ENCODE measurements at places on chromosomes 5 and 9.

- no peak for DNase-seq
These were observed 40.5 kb upstream of the KIAA1958 start for GRCh38 chr9:112446080-112446479.

DNA sequence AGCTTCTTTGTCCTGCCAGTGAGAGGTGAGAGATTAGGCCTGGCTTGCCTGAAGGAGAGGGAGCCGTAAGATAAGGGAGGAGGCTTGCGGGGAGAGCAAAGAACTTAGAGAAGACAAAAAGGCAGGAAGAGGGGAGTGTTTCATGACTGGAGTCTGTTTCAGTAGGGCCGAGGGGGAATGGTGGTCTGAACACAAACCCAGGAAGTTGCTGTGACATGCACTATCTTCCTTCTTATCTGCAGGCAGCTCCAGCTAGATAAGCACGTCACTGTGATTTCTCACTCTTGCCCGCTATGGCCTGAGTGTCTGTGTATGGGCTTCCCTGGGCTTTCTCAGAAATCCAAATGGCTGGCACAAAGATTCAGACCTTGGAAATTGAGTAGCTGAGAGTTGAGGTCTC, 307.5 kb upstream of the CLINT1 start:
- no peak for DNase-seq

- DNase-seq = no peak
These were observed 2.0 kb downstream of the CTNNAL1 start for GRCh38 chr9:109011231-109011671.

GRCh38 chr5:171771856-171772255, 13.8 kb upstream of the SMIM23 start:
- DNase-seq = no peak

- DNase-seq = no peak
These were observed 843.7 kb upstream of the WWC1 start for GRCh38 chr5:167447466-167448375.

Measured in stimulated activated naive CD4-positive, alpha-beta T cell (primary cell).